ENCODE measurements at places on chromosomes 4 and X. TPM values are rescaled to one million over a fixed set of nuclear protein-coding genes. Genes with fewer than 3 reads are reported as not detected.

The RNF150 gene
- total RNA-seq: 28.7 TPM

The SCD5 gene
- total RNA-seq: 22.6 TPM

The SPIN2B gene
- total RNA-seq: 12.9 TPM

The MXRA5 gene
- total RNA-seq: 26.4 TPM

The TLL1 gene
- 2.1 TPM for total RNA-seq

The ADGRL3 gene
- total RNA-seq: 19.6 TPM

DNA sequence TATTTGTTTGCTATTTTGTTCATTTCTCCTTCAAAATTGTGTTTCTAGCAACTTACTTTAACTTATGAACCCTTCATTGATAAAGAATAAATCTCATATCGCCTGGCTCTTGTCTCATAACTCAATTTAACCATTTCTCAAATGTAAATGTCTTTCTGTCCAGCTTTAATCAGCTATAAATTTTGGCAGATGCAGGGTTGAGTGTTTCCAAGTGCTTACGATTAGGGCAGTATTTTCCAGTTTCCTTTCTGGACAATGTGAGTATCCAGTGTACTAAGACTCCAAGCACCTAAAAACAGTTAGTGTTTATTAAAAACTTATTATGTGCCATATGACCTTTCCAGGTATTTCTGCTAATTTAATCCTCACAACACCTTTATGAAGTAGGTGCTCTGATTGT lies 218.6 kb upstream of the GK2 start:
- DNase-seq: no peak

DNA sequence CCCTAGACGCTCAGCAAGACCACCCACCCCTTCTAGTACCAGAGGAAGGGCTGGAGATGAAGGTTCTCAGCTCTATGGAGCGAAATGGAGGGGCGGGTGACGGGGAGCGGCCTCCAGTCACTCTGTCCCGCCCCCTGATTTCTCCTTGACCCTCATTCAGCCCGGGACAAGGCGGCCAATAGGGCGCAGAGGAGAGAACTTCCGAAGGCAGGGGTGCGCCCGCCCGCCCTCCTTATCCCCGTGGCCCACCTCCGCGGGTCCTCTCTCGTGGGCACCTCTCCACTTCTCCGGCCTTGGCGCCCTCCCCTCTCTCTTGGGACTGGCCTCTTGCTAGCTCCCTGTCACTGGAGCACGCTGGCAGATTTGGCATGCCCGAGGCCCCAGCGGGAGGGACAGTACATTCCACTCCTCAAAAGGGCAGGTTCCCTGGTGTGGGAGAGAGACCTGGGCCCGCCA lies 1.1 kb upstream of the SEPTIN6 start:
- DNase-seq: no peak

DNA sequence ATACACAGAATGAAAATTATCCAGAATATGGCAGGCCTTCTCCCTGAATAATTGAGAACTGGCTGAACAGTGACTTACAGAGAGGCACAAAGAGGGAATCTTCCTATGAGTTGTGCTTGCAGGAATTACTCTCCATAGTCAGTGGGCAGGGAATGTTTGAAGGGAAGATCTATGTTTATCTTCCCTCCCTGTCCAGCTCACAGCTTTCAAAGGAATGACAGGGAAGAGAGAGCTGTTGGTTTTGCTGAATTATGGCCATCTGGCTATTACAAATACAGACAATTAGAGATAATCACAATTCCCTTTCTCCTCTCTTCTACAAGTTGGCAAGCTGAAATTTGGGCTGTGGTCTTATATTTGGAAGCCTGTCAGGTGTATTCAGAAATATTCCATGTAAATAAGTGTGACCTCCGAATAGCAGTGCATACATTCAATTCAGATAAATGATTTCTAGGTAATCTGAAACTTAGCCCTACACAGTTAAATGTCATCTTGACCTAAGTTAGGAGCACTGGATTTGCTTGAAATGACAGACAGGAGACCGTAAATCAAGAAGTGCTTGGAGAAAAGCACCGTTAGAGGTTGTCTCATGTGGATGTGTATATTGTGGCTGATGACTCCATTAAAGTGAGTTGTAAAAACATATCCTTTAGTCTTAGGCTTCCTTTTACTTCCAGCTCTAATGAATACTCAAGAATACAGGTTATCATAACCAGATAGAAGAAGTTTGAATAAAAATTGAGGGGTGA lies 136.8 kb downstream of the C4orf33 start:
- DNase-seq: no peak

GRCh38 chr4:113673450-113673849 lies 88.1 kb downstream of the CAMK2D start:
- no peak for DNase-seq

DNA sequence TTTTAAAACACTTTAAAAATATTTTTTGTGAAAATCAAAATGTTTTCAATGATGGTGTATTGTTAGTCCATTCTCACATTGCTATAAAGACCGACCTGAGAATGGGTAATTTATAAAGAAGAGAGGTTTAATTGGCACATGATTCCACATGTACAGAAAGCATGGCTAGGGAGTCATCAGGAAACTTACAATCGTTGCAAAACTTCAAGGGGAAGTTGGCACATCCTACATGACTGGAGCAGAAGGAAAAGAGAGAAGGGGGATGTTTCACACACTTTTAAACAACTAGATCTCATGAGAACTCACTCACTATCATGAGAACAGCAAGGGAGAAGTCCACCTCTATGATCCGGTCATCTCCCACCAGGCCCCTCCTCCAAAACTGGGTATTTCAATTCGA lies 110.7 kb downstream of the TMEM47 start:
- DNase-seq: no peak

DNA sequence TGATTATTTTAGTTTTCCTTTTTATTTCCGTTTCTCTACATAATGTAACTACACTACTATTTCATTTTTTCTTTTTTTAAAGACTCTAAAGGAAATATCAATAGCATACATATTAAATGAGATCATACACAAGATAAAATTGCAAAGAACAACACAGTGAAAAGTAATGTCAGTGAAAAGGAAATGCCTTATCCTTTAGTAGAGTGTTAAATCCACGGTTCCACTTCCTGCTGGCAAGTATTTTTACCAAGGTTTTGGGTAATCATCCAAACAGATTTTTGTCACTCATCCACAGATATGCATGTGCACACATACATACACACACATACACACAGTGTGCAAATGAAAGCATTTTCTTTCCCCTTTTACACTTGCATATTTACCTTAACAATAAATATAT lies 548.9 kb downstream of the PPP4R3C start:
- DNase-seq: no peak

DNA sequence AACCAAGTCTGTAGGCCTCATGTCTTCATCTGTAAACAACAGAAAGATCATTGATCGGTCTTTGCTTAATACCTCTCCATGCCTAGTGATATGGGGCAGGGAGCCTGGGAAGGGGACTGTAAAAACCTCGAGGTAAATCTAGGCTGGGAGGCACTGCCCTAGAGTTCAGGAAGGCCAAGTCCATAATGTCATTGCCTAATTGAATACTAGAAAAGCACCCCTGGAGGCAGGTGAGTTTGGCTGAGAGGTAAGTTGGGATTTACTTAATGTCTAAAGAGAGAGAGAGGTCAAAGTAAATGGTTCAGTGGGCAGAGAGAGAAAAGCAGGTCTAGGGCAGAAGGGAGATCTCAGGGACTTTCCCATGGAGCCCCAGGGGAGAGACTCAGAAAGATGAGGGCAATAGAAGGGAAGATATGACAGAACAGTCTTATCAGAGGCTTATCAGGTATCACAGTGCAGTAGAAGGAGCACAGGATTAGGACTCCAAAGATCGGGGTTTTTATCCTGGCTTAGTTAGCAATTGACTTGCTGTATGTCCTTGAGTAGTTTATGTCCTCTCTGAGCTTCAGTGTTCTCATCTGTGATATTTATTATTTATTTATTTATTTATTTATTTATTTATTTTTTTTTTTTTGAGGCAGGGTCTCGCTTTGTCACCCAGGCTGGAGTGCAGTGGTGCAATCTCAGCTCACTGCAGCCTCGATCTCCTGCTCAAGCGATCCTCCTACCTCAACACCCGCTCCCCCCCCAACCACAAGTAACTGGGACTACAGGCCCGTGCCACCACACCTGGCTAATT lies 85.2 kb downstream of the SLC16A2 start:
- DNase-seq: no peak

DNA sequence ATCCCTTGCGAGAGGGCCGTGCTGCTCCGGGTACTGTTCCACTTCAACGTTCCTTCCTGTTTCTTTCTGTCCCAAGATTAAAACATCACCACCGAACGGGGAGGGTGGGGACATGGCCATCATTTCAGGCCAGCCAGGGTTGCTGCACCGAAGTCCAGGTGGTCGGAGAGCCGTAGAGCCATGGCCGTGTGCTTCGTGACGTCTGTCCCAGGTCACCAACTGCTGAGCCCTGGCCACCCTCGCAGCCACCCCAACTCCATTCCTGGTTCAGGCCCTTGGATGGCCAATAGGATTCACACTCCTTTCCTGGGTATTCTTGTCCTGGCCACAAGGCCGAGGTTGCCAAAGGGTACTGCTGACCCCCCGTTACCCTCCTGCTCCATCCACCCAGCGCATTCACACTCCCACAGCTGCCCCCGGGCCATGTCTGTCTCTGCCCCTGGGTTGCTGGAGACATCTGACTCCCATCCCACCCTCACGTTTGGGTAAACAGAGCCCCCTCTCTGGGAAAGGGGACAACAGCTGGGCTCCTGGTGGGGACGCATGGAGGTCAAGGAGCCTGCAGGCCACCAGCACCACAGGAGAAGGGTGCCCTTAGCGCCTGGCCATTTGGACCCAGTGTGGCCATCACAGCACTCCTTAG lies 103.2 kb downstream of the HMX1 start:
- DNase-seq: peak; percentile 56

DNA sequence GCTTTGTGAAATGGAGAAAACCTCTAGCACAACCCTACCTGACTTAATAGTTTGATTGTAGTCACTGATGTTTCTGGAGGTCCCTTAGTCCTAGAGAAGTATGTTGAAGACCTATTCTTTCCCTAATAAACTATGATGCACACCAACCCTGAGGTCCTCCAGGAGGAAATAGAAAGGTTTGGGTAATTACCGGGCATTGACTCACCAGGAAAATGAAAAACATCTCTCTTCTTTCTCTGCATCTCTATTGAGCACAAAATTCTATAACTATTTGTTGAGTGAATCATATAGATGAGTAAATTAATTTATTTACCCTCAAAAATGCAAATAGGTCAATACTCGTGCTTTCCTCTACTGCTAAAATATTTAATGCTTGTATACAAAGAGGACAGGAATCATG lies 582.4 kb upstream of the FAM241A start:
- DNase-seq: no peak

DNA sequence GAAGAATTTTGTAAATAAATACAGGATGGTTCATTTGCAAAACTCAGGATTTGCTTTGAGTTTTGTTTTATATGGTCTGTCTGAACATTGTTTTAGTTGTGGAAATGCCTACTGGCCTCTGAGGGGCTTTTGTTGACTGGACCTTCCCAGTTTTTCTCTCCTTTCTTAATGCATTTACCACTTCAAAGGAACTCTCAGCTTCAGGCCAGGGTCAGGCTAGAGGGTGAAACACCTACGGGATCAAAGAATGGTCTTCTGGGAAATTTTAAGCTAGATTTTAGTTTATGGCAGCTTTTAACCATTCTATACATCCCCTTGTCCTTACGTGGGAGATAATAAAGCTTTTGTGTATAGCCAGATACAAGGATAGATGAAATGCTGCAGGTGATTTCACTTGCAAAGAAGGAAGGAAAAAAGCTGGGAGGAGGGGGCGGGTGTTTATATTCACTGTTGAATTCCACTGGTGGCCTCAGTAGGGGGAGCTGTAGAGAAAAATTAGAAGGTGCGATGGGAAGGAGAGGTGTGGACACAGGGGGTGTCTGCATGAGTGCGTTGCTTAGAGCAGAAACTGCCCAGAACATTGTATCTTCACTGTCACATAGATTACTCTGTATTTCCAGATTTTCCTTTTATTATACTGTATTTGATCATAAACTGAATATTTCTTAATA lies 151.8 kb downstream of the TSPAN5 start:
- DNase-seq: no peak

- DNase-seq: no peak
These were observed 5.1 kb downstream of the CXCL9 start for GRCh38 chr4:76002176-76002575.

- DNase-seq: no peak
These were observed 2.5 kb downstream of the PGRMC1 start for GRCh38 chrX:119238557-119238956.

DNA sequence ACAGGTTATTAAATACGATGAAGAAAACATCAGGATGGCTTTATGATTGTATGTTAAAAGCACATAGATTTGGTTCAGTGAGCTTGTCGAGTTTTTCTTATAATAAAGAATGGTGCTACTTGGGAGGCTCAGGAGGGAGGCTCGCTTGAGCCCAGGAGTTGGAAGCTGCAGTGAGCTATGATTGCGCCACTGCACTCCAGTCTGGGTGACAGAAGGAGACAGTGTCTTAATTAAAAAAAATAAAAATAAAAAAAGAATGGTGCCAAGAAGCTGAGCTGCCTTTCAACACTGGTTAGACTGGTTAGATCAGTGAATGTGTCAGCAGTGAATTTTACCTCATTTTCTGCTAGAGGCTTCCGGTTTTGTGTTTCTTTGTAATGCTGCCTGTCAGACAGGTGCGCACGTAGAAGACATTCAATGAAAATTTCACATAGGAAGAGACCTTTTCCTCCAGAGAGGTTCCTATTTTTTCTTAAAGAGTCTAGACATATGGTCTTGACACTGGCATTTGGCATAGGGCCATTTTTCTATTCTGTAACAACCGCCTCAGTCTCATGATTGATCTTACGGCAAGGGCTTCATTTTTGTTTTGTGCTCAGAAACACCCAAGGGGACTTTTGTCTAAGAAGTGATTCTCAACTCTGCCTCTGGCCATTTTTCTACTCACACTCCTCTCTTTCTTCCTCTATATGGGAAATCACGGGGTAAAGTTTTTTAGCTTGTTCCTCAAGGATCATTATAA lies 15.0 kb upstream of the ARSF start:
- DNase-seq: no peak

DNA sequence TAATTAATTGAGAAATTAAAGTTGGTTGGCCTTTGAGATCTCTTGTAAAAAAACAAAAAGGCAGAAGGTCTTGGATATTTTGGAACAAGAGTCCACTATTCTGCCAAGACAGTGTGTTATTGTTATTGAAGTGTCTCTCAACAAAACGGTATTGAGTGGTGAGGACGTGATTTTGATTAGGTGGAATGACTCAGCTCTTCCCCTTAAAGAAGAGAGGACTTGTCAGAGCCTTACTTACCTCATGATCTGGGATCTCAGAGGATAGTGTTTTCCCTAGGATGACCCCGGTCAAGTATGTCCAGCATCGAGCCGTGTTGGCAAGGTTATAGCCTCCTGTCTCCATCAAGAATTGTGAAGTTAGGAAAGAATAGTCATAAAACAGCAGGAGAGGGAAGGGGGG lies 110.9 kb downstream of the HDAC8 start:
- DNase-seq: no peak

- DNase-seq: no peak
These were observed 12.4 kb downstream of the YIPF6 start for GRCh38 chrX:68511255-68511654.

- no peak for DNase-seq
These were observed 116.6 kb upstream of the FAT1 start for GRCh38 chr4:186840222-186840701.

DNA sequence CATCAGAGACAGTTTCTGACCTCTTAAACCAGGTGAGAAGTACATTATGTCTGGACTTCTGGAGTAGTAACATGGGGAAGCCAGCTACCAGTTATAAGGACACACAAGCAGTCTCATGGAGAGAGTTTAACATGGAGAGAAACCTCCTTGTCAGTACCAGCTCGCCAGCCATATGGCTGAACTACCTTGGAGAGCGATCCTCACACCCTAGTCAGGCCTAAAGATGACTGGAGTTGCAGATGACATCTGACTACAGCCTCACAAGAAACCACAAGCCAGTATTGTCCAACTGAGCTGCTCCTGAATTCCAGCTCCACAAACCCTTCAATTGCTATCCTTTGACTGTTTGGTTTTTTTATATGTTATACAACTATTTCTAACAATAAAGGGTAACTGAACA lies 49.8 kb downstream of the PDHA2 start:
- DNase-seq: no peak

Measured in chondrocyte (in vitro differentiated cells).